ENCODE measurements at places on chromosomes 5 and 9. TPM values are rescaled to one million over a fixed set of nuclear protein-coding genes. Genes with fewer than 3 reads are reported as not detected.
A peak's percentile ranks its signal among the peaks of the same experiment; 100 is the strongest.

- no peak for DNase-seq
Measured at GRCh38 chr5:179875741-179876609, 17.4 kb upstream of the MRNIP start.

DNA sequence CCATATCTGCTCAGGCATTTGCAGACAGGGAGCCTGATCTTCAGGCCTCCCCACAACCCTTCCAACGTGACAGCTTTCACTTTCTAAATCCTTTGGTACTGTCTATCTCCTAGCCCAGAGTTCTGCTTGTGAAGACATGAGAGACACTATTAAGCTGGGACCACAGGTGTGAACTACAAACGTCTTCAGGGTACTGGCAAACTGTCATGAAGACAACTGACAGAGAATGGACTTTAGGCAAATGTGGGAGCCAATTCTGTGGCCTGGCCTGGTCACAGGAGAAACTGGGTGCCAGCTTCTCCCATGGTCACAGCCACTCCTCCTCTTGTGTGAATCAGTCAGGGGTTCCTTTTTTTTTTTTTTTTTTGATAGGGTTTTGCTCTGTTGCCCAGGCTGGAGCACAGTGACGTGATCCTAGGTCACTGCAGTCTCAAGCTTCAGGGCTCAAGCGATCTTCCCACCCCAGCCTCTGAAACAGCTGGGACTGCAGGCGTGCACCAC, 10.4 kb downstream of the TRIM14 start:
- DNase-seq: no peak

DNA sequence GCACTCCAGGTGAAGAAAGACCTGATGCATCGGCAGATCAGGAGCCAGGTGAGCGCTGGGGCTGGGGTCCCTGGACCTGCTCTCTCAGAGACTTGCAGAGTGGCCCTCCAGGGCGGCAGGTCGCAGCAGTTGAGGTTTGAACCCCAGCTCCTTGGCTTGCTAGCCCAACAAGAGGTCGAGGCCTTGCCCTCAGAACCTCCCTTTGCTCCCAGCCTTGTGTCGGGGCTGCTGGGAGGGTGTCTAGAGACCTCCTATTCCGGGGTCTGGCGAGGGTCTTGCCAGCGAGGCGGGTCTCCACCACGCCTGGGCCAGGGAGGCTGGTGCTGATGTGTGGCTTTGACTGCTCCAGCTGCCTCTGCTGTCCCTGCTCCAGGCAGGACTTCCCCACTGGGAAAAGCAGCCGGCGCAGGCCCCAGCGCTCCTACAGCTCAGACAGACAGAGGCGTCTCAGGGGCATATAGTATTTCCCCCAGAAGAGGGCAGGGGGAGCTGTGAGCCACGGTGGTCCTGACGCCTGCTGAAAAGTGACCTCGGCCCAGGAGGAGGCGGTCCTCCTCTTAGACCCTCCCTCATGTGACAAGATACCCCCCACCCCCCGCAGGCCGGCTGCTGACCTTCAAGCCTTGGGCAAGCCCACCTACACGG, 38.3 kb downstream of the LRSAM1 start:
- no peak for DNase-seq

- no peak for DNase-seq
Measured at GRCh38 chr5:59257488-59258400, 635.8 kb downstream of the PDE4D start.

GRCh38 chr9:68609901-68610415, 69.3 kb upstream of the TMEM252 start:
- no peak for DNase-seq

- DNase-seq: no peak
Measured at GRCh38 chr5:139699351-139699750, 51.2 kb downstream of the CXXC5 start.

DNA sequence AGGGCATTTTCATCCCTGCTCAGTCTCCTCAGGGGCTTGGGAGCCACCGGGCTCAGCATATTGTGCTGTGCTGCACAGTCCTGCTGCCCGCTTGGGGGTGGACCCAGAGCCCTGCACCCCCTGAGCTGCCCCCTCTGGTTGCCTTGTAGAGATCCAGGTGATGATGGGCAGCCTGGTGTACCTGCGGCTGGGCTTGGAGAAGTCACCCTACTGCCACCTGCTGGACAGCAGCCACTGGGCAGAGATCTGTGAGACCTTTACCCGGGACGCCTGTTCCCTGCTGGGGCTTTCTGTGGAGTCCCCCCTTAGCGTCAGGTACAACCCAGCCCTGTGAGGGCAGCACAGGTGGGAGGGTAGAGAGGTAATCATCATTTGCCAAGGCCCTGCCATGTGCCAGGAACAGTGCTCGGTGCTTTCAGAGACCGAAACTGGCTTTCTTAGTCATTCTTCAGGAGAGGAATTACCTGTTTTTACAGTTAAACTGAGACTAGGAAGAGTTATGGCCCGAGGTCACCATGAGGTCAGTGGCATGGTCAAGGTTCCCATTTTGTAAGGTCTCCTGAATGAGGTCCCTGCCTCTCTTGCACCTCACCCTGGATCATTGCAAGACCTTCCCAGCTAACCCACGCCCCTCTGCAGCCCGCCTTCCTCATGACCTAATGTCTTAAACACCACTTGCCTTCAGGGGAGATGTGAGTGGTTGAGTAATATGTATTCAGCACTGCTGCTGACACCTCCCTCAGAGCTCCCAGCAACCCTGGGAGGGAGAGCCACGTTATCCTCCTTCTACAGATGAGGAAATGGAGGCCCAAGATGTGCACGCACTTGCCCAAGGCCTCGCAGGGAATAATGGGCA, 7.5 kb downstream of the NHP2 start:
- no peak for DNase-seq

DNA sequence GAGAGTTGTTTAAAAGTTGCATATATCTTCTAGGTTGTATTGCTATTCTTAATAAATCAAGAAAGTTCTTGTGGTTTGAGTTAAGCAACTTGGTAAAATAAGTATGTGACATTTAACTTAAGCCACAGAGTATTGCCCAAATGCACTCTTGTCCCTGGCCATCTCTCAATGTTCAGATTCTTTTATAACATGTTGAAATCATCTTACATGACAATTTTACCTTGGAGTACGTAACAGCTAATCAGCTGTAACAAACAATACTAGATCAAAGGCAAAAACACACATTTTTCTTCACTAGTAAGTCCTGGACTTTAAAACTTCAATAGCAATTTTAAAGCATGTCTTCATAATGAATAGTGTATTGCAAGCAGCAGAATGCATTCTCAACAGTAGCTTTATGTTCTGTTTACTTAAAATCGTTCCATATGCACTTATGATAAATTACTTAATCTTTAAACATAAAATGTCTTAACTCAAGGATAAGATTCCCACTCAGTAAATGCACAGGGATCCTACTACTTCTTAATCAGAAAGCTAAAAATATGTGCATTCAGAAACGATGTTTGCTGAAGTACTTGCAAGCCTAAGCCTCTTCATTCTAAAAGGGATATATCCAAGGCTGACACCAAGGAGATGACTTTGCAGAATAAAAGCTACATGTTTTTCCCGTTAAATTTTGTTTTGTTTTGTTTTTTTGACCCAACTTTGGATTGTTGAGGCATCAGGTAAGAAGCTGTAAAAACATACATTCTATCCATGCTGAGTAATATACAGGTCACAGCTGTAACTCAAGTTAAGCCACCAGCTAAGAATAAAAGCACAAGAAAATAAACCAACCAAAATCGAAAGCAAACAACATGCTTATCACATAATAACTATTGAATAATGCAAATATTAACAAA, 86.1 kb upstream of the NFIB start:
- DNase-seq: no peak

GRCh38 chr5:39197556-39197955, 21.8 kb downstream of the FYB1 start:
- DNase-seq: no peak

GRCh38 chr5:158023266-158023665, 164.3 kb upstream of the CLINT1 start:
- no peak for DNase-seq

GRCh38 chr5:43422143-43422542, 10.0 kb upstream of the CCL28 start:
- peak; percentile 4 for DNase-seq

- DNase-seq: no peak
Measured at GRCh38 chr5:65819905-65820240, 97.9 kb downstream of the NLN start.

DNA sequence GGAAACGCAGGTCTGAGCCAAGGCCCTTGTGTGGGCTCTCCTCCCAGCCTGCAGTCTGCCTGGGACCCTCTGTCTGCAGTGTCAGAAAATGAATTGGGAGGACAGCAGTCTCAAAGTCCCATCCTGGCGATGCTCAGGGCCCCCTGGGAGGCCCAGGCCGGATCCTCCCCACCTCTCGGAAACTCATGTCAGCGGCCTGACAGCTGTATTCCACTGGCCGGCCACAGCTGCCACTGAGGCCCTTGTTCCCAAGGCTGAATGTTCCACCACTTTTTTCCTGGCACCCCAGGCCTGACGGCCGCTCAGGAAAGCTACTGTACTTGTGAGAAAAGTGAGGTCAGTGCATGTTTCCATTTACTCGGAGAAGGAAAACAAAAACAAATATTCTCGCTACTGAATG, 180.0 kb downstream of the FGF18 start:
- DNase-seq: peak; percentile 53

DNA sequence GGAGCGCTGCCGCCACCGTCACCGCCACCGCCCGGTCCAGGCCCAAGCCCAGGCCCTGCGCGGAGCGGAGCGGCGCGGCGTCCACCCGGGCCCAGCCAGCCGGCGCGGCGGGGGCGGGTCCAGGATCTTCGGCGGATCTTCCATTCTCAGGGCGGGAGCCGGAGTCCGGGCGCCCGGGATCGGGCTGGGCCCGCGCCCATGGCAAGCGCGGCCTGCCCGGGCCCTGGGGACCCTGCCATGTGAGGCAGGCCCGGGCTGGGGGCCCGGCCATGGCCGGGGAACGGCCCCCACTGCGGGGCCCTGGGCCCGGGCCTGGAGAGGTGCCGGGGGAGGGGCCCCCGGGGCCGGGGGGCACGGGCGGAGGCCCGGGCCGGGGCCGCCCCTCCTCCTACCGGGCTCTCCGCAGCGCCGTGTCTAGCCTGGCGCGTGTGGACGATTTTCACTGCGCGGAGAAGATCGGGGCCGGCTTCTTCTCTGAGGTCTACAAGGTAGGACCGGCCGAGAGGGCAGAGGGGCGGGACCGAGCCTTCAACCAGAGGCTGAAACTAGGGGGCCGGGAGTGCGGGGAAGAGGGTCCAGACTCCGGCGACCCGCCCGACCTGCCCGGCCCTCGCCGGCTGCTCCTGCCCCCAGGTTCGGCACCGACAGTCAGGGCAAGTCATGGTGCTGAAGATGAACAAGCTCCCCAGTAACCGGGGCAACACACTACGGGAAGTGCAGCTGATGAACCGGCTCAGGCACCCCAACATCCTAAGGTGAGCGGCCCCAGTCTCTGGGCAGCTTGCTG, 482 bp downstream of the TESK1 start:
- DNase-seq: peak; percentile 57

- DNase-seq: peak; percentile 74
Measured at GRCh38 chr5:173753307-173754168, 134.6 kb upstream of the CPEB4 start.

DNA sequence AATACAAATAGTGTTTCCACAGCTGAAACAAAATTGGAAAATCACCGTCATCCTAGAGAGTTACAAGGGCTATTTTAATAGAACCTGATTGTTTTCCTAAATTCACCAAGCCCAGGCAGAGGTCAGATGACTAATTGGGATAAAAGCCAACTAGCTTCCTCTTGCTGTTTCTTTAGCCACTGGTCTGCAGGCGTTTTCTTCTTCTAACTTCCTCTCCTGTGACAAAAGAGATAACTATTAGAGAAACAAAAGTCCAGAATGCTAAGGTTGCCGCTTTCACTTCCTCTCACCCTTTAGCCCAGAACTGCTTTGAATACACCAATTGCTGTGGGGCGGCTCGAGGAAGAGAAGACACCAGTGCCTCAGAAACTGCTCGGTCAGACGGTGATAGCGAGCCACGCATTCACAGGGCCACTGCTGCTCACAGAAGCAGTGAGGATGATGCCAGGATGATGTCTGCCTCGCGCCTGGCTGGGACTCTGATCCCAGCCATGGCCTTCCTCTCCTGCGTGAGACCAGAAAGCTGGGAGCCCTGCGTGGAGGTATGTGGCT, at the start of gene TLR4:
Gene TLR4, plus strand, starts transcription at position 380 of the 552 bp plus-strand sequence. Its CDS starts 70 bp downstream, at position 450.
- peak; percentile 73 for DNase-seq

PHF24 gene
- polyA plus RNA-seq: 0.33 TPM

PPP1R2B gene
- 0.10 TPM for polyA plus RNA-seq

SNCAIP gene
- 9.2 TPM for polyA plus RNA-seq

HINT1 gene
- 378 TPM for polyA plus RNA-seq

TMED9 gene
- polyA plus RNA-seq: 133 TPM
